ENCODE measurements at places on chromosomes 2 and 18. TPM values are rescaled to one million over a fixed set of nuclear protein-coding genes. Genes with fewer than 3 reads are reported as not detected.

- DNase-seq = no peak
These were observed 280.5 kb downstream of the NRXN1 start for GRCh38 chr2:50751311-50752031.

DNA sequence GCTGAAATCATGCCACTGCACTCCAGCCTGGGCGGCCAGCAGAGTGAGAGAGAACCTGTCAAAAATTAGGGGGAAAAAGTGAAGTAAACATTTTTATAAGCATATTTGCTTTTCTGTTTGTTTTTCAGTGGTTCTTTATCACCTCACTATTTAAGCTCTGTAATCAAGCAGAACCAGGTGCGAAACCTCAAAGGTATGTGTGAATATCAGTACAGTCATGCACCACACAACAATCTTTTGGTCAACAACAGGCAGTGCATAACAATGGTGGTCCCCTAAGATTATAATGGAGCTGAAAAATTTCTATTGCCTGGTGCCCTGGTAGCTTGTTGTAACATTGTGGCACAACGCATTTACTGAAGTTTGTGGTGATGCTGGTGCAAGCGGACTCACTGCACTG, 167.4 kb upstream of the STON1 start:
- DNase-seq = no peak

DNA sequence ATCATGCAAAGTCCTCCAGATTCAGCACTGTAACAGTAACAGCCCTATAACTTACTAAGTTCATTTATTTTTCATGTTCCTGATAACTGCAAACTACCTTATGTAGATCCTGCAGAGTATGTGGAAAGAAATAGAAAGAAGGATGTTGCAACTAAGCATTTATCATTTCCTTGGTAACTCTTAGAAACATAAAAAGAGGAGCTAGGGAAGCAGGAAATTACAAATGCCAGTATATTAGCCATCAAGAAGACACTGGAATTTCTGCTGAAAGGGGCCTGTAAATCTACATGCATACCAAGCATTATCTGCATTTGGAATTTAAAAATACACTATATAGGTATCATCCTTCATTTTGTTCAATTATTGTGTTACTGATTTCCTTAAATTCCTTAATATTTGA, 66.8 kb downstream of the PDE11A start:
- DNase-seq = no peak

DNA sequence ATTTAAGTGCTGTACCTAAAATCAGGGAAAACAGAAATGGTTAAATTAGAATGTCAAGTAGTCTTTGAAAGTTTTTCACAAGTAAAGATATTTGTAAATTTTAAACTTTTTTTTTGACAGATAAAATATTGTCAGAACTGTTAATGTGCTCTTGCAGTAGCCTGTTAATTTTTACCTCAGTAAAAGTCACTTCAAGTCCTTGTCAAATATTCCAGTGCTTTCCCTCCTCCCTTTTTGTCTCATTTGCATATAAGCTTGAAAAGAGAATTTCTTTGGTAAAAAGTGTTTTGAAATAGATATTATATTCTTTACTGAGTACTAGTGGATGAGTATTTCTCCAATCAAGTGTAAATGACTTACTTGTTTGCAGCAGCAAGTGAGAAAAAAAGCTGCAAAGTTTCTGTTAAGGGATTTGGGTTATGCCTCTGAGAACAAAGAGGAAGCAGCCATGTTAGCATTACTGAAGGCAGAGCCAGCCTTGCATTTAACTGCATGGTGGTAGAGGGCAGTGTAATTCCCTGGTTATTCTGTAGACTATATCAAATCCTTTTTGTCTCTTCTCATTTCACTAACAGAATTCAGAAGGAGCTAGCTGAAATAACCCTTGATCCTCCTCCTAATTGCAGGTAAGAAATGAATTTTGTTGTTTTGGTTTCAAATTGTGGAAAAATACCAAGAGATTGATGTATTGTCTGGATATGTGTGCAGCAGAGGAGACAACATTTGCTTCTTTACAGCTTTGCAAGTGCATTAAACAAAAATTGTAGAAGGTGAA, 3.2 kb downstream of the UBE2E3 start:
- peak; percentile 83 for DNase-seq

DNA sequence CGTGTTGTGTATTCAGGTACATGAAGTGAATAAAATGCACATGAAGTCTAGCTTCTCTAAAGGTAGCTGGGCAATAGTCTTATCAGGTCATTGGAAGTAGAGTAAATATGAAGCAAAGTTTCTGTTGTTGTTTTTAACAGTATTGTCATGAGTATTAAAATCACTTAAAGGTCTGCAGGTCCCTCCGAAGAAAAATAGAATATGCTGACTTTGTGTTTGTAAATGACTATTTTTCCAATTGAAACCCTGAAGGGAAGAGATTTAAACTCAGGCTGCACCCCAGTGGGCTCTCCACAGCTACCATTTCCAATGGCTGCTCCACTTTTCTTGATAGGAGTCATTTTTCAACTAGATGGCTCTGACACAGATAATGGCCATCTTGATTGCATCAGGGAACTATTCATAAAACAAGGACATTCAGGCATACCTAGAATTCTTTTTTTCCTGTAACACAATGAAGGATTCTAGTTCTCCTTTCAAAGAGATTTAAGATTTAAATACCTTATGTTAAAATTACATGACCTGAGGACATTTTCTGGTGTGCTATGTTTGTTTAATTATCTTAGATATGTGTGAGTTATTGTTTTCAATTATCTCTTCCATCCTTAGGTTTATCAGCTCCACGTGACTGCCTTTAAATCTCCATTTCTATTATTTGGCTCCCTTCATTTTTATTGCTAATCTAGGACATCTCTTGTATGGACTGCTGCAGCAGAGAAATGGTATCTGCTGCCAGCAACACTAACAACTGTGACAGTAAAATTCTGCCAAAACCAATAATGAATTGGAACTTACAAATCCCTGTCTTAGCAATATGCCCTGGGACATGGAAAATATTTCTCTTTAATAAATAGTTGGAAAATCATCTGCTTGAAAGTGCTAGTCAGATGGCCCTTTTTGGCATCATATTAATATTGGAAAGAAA, 149.2 kb upstream of the NOSTRIN start:
- no peak for DNase-seq

STPG4 gene
- not detected for total RNA-seq

HAAO gene
- 18.5 TPM for total RNA-seq

Data from stomach (tissue), 19 donors.